ENCODE measurements at places on chromosomes 6 and 20. TPM values are rescaled to one million over a fixed set of nuclear protein-coding genes. Genes with fewer than 3 reads are reported as not detected.

The SALL4 gene
- 75.8 TPM for total RNA-seq

DNA sequence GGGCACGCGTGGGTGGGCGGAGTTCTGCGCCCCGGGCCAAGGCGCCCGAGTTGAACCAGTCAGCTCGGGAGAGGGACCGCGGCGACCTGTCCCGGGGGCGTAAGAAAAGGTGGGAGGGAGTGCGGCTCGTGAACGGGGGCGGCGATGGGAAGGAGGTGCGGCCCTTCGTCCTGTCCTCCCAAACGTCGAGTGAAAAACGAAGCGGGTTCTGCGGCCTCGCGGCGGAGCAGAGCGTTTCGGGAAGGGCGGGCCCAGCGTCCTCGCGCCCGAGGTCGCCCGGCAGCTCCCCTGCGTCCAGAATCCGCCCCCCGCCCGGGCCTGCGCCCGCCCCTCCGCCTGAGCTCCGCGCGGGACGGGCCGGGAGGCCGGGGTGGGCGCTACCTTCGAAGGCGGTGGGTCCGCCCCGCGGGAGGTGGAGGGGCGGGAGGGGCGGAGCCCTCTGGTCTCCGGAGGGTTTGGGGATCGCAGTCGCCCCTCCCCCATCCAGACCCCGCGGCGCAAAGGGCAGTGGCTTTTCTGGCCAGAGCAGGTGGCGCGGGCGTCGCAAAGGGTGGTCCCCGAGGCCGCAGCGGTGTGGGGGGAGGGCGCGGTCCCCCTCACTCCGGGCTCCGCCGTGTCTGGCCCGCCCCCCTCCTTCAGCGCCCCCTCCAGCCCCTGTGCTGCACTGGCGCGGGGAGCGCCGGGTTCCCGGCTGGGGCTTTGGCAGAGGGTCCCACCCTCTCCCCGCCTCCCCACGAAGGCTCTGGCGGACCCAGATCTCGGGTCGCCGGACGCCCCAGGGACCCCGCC, 838 bp downstream of the STMN3 start:
- DNase-seq: peak; percentile 75

DNA sequence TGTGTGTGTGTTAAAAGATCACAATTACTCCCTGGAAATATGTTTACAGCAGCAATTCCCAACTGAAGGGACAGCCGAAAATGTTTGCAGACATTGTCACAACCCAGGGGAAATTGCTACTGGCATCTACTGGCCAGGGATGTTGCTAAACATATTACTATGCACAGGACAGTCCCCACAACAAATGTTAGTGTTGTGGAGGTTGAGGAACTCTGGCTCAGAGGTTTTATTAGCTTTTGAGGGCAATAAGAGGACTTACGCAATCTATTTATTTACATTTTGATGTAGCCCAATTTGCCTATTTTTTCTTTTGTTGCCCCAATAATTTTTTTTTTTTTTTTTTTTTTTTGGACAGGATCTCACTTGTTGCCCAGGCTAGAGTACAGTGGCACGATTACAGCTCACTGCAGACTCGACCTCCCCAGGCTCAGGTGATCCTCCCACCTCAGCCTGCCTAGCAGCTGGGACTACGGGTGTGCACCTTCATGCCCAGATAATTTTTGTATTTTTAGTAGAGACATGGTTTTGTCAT, 154.1 kb downstream of the RPS12 start:
- no peak for DNase-seq

- DNase-seq: no peak
Observed at GRCh38 chr6:25042036-25042521, 106.3 kb upstream of the RIPOR2 start.

- no peak for DNase-seq
Observed at GRCh38 chr20:21398109-21399004, 1.0 kb upstream of the NKX2-4 start.

Measured in Caco-2 (cell line).